ENCODE measurements at places on chromosomes 4 and X. TPM values are rescaled to one million over a fixed set of nuclear protein-coding genes. Genes with fewer than 3 reads are reported as not detected.

DNA sequence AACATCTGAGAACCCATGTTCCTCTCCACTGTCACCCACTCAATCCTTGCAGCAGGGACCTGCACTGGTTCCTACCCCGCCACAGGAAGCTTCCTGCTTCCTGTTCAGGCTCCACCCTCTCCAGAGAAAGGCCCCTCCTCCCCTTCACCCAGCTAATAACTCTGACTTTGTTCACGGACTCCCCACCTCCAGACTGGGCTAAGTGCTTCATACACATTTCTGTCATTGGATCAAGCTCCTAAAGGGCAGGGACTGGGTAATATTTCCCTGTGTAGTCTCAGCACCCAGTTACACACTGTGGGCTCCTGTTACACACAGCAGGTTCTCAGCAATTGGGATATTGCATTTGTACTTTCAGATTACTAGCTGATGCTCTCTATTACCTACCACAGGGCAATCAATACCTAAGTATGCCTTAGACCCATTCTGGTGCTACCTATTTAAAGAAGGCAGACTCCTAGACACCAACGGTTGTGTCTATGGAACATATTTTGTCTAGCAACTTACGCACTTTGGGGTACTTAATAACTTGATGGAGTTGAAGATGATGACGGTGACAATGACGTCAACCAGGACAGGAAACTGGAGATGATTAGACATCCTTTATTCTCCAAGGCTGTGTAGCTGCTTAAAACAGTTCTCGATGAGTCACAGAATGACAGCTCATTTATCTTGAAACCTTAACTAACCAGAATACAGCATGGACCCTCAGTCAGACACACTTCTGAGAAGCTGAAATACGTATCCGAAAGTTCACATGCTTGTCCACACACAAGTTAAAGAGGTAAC is 58.1 kb downstream of the MAML3 start:
- DNase-seq = peak; percentile 73
- peak overlapping the region; percentile 77 for H3K27ac ChIP-seq
- H3K4me3 ChIP-seq = peak overlapping the region; percentile 44
- no peaks in the 10 kb centered on the region for H3K36me3 ChIP-seq
- H3K4me1 ChIP-seq = peaks cover 46% of the 10 kb centered on the region

DNA sequence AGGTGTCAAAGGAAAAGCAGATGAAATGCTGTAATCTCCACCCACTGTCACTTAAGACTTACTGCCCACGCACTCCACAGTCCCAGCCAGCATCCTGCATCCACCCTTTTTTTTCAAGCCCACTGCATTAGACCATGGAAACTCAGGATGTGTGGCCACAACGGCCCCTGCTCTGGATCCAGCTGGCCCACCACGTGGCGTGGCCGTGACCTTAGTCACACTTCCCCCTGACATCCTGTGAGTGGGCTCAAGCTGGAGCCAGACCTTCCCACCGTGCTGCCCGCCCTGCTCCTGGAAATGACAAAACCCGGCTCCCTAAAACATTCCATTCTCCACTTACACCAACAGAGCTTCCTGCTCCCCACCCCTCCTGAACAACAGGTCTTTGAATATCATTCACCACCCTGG is 588.3 kb upstream of the DIPK2B start:
- no peak for DNase-seq
- no peaks in the 10 kb centered on the region for H3K36me3 ChIP-seq
- H3K27me3 ChIP-seq = no peaks in the 10 kb centered on the region
- H3K4me1 ChIP-seq = peaks cover 8% of the 10 kb centered on the region
- no peak overlapping the region for H3K4me3 ChIP-seq

DNA sequence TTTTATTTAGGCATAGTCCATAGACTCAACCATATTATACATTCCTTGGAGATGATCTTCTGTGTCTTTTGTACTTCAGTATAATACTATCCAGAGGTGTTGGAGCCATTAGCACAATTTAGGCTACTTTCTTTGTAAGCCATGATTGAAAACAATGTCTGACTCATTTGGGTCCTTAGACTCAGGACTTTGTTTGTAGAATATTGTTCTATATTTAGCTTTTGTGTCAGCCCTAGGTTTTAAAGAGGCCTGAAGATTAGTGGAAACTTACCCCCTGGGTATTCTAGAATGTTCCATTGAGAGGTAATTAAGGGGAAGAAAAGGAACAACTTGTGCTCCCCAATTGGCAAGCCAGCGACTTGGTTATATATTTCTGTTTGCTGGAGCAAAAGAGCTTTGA is 145.2 kb upstream of the SCML1 start:
- no peaks in the 10 kb centered on the region for H3K4me1 ChIP-seq
- H3K4me3 ChIP-seq = no peak overlapping the region
- DNase-seq = no peak
- H3K36me3 ChIP-seq = no peaks in the 10 kb centered on the region
- no peak overlapping the region for H3K27ac ChIP-seq

GRCh38 chrX:132909643-132910042 is 48.8 kb downstream of the HS6ST2 start:
- H3K27me3 ChIP-seq = no peaks in the 10 kb centered on the region
- no peak overlapping the region for H3K4me3 ChIP-seq
- no peak overlapping the region for H3K27ac ChIP-seq
- H3K36me3 ChIP-seq = no peaks in the 10 kb centered on the region

DNA sequence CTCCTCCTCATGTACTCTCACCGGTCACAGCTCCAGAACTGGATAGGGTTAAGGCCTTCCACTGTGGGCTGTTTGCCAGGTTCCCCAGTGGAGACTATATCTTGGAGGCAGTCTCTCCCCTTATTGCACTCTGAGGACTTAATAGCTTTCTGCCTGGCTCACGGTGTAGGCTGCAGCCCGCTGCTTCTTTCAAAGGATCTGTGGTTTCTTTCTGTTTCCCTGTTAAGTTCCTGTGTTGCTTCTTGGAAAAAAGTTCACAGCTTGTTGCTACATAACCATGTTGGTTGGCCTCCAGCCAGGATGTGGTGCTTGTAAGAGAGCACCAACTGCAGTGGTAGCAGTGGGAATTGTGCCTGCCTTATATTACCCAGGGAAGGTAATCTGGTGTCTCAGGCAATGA is 24.9 kb upstream of the ZDHHC15 start:
- DNase-seq = no peak
- no peaks in the 10 kb centered on the region for H3K36me3 ChIP-seq
- H3K4me1 ChIP-seq = no peaks in the 10 kb centered on the region
- H3K27ac ChIP-seq = no peak overlapping the region
- H3K27me3 ChIP-seq = no peaks in the 10 kb centered on the region
- no peak overlapping the region for H3K4me3 ChIP-seq

GRCh38 chrX:72057849-72058248 is 73.9 kb downstream of the RTL5 start:
- DNase-seq = no peak
- no peak overlapping the region for H3K27ac ChIP-seq
- no peaks in the 10 kb centered on the region for H3K27me3 ChIP-seq
- H3K36me3 ChIP-seq = no peaks in the 10 kb centered on the region
- no peak overlapping the region for H3K4me3 ChIP-seq
- H3K4me1 ChIP-seq = peaks cover 3% of the 10 kb centered on the region

Gene KCNE5
- total RNA-seq = not detected
